ENCODE measurements at places on chromosomes 1 and 21.

GRCh38 chr1:26283279-26283853 lies 3.5 kb downstream of the SH3BGRL3 start:
- DNase-seq, result no peak

DNA sequence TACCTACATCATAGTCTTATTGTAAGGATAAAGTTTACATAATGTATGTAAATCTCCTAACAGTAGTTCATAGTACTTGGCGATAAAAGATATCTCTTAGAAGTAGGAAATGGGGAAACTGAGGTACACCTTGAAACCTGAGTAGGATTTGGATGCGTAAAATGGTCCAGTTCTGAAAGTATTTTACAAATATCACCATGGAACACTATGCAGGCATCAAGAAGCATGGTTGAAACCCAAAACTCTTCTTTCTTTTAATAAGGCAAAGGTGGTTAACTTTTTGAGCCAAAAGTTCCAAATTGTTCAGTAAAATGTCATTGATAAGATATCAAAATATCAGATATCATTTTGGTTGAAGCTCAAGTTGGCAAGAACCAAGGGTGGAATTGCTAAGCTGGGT lies 46.0 kb downstream of the ROR1 start:
- DNase-seq, result no peak

DNA sequence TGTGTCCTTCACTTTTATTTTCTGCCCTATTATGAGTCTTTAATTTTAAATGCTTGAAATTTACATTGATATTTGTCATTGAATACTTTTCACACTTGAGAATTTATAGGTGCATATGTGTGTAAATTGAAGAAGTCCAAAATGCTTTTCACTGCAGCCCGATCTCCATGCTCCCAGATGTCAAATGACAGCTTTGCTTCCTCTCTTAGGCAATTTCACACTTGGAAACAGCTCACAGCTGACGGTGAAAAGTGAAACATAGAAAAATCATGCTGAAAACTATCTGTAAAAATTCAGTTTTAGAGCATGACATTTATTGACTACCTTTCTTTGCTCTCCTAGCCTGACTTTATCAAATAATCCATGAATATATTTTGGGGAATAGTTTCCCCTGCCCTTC lies 196.0 kb downstream of the RPS6KC1 start:
- no peak for DNase-seq

DNA sequence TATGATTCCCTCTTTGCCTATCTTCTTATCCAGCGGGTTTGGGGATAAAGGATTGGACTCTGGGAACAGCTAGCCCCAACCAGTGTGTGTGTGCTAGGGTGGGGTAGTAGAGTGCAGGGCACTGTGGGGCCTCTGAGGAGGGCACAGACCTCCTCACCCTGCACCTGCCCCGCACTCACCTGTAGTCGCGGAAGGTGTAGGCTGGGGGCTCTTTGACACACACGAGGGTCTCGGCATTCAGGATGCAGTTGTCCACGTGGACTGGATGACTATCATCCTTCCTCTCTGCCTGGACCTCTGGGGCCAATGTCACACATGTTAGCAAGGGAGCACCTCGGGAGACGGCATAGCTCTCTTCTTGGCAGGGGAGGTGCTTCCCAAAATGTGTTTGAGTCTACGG lies 8.0 kb upstream of the CLDN19 start:
- no peak for DNase-seq

GRCh38 chr21:25457411-25457810 lies 149.9 kb downstream of the MRPL39 start:
- DNase-seq, result peak; percentile 77

DNA sequence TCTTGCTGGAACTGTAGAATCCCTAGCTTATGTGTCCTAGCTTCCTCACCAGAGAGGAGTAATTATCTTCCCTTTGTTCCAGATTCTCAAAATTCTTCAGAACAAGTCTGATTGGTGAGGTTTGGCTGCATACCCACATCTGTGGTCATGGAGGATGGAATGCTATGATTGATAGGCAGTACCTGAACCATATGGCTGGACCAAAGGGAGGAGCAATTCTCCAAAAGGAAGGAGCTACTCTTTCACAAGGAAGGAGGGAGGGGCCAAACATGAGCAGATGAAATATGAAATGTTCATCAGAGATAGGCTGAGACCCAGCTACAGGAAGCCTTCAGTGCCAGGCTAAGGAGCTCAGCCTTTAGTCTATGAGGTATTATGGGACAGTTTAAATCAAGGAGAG lies 5.0 kb upstream of the RNF19B start:
- no peak for DNase-seq

- no peak for DNase-seq
Observed at GRCh38 chr1:232435729-232436128, 194.2 kb downstream of the SIPA1L2 start.

GRCh38 chr1:23470282-23471070 lies 13.5 kb downstream of the ASAP3 start:
- DNase-seq, result no peak

DNA sequence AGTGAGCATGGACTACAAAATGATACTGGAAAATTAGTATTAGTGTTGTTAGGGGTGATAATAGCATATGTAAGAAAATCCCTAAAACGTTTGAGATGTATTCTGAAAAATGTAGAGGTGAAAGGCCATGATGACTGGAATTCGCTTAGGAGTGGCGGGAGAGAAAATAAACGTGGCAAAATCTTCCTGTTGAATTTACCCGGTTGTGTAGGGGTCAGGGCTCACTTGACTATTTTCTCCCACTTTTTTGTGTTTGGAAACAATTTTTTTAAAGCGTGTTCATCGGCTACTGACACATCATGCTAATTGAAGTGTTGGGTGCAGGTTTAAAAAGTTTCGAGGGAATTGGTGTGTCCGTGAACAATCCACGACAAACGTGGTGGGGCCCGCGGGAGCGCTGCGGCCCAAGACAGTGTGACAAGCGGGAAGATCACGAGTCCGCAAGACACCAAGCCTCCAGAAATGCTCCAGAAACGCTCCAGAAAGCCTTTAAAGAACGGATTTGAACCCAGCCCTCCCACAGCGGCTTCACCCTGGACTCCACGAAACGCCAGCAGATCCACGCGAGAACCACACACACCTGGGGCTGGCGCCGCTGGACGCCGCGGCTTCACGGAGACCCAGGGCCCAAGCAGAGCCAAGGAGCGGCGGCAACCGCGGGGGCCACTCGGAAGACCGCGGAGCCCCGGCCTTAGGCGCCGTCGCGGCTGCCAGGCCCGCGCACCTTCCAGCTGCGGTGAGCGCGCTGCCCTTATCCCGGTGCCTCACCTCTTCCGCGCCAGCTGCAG lies 573 bp downstream of the PSMG1 start:
- DNase-seq, result no peak

- DNase-seq, result no peak
Observed at GRCh38 chr1:217881131-217881543, 250.0 kb downstream of the SPATA17 start.

DNA sequence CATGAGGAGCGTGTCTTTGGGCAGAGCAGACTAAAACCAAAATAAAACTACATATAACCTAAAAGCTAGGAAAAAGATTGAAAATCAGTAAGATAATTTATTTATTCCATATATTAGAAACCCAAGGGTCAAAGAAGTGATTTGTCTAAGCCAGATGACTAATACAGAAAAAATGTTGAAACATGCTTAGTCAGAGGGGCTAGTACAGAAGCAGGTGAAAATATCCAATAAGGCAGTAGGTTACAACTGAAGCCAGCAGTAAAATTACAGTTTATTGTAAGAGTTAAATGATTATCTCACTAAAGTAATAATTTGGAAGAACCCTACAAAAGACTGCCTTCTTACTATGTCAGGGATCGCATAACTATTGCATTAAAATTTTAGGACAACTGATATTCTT lies 1190.9 kb upstream of the PRMT6 start:
- no peak for DNase-seq

- no peak for DNase-seq
Observed at GRCh38 chr1:10508511-10508951, 33.8 kb downstream of the PEX14 start.

DNA sequence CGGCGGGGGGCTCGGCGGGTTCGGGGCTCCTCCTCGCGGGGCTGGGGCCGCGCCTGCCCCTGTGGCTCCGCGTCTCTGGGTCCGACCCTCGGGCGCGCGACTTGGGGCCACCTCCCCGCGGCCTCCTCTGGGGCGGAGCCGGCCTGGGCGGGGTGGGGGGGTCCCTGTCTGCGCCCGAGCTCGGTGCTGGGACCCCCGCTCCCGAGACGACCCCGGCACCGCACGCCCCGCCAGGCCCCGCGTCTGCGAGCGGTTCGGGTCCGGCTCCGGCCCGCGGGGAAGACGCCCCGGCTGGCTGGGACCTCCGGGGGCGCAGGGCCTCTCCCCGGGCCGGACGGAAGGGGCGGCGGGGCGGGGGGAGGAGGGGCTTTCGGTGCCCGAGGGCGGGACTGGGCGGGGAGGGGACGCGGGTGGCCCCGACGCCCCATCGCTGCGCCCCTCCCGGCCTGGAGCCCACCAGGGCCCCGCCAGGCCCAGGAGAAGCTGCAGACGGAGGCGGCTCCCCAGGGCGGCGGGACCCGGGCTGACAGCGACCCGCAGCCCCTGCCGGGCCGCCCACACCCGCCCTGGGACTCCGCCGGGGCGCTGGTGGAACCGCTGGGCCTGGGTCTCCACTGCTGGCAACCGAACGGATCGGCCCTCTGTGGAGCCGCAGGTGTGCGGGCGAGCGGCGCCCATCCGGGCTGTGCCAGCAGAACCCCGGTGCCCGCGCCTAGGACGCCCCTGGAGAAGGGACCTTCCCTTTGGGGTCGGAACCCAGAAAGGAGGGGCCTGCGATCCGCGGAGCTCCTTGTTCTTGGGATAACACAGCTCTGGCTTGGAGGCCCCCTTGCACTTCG lies 610 bp downstream of the COL6A2 start:
- no peak for DNase-seq

DNA sequence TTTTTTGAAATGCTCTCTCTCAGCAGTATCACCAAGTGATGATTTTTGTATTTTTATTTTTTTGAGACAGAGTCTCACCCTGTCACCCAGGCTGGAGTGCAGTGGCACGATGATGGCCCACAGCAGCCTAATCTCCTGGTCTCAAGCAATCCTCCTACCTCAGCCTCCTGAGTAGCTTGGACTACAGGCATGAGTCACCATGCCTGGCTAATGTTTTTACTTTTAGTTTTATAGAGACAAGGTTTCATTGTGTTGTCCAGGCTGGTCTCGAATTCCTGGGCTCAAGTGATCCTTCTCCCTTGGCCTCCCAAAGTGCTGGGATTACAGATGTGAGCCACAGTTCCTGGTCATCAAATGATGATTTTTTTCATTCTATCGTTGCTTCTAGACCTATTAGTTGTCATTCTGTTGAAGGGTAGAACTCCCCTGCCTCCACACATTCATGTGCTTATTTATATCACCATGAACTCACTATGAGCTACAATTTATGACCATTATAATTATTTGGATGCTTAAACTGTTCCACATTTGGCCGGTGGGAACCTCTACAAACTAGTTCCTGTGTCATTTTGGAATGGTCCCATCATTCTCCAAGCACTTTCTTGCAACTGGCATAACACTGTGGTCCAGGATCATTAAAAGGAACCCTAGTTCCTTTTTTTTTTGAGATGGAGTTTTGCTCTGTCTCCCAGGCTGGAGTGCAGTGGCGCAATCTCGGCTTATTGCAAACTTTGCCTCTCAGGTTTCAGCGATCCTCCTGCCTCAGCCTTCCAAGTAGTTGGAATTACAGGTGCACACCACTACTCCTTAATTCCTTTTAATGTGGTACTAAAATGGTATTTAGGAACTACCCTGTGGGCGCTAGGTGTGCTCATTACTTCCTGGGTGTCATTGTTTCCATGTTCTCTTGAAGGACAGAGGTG lies 20.2 kb upstream of the TOR3A start:
- no peak for DNase-seq

Measured in CD4-positive, alpha-beta T cell treated with Interleukin-4 for 4 hours (primary cell).